AG20443 (cell line): ENCODE measurements at places on chromosomes 2 and 18.

GRCh38 chr2:201242571-201243277 is 17.6 kb upstream of the CASP8 start:
- DNase-seq: no peak

DNA sequence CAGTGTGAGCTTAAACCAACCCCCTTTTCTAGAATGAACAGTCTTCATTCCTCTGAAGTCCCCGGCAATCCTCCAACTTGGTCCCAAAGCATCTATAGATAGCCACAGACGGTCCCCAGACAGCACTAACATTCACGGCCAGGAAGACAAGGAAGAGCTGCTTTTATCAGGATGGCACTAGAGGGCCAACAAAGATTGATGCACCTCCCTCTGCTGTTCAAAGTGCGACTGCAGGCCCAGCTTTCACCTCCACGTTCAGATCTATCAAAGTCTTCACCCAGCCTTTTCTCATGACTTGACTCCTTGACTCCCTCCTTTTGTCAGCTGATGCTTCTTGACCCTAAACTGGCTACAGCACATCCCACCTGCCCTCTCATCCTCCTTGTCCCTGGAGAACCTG is 54.3 kb downstream of the RNF152 start:
- no peak for DNase-seq

- no peak for DNase-seq
Observed at GRCh38 chr2:118722976-118723375, 124.5 kb downstream of the EN1 start.

DNA sequence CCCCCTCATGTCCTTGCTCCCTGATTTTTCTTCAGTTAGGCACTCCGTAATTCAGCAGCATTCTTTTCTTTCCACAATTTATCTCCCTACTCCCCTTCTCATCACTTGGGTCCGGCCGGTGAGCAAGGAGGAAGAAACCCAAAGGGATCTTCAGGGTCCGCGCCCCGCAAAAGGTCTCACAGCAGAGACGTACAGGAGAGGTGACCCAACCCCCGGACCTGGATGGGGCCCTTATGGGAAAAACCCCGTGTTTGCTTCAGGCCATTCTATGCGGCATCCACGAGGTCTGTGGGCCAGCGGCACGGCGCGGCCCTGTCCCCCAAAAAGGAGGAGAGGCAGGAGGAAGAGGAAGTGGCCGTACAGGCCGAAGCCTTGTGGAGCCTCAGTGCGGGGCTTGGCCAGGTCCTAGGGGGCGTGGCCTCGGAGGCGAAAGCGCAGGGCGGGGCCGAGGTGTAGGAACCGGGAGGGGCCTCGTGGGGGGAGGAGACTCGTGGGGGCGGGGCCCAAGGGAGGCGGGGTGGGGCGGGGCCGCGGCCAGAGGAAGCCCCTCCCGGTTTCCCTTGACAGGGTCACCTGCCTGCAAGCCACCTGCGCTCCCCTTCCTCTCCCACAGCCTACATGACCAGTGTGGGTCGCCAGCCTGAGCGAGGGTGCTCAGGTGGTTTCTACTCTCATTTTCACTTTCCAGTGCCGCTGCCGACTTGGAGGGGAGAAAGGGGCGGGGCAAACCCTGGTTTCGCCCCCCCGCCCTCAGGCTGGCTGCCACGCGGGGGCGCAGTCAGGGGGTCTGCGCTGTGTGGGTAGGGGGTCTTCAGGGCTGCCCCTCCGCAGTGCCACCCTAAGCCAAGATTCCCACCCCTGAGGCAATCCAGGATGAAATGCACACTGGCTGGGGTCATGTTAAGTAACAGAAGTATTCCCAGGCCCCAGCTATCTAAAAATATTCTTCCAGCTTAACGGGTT is 156.4 kb upstream of the XPO1 start:
- DNase-seq: peak; percentile 98

DNA sequence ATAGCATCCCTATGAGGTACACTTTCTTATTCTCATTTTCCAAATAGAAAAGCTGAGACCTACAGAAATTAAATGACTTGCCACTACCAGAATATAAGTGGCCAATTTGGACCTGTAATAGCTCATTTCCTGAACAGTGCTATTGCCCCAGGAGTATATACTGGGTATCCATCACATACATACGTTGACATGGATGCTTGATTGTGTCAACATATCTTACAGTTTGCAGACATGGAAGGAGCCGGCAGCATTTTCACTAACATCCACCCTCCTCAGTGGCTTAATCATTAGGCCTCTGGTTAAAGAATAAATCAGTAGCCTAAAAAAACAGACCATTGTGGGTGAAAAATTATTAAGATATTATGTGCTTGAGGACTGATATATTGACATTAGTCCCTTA is 829.3 kb downstream of the LRP1B start:
- DNase-seq: no peak

- no peak for DNase-seq
Observed at GRCh38 chr18:62332964-62333695, 8.0 kb downstream of the TNFRSF11A start.
